CD4-positive, alpha-beta memory T cell (primary cell): ENCODE measurements at places on chromosomes 12 and 14.

GRCh38 chr12:131441060-131441396 lies 269.9 kb upstream of the SFSWAP start:
- no peak for DNase-seq

DNA sequence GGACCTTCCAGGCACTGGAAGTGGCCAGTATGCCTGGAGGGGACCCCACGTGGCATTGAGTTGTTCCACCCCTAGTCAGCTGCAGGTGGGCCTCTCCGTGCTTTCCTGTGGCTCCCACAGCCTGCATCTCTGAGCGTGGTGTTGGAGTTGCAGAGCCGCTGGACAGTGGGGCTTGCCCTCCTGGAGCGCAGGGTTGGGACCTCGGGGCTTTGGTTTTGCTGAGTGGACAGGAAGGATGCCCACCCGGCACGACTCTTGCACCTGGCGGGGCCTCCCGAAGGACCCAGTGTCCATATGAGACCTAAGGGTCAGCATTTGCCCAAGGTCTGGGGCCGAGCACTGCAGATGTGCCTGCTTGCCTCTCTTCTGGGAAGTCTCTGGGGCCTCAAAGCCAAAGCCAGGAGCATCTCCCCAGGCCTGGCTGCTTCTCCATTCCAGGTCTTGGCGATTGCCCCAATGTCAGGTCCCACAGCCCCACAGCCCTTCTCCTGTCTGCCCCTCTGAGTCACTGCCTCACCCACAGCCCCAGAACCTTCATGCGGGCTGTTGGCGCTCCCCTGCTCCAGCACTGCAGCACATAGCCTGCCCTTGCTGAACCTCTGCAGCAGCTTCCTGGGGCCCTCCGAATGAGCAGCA lies 1.5 kb downstream of the PACS2 start:
- DNase-seq, result no peak

DNA sequence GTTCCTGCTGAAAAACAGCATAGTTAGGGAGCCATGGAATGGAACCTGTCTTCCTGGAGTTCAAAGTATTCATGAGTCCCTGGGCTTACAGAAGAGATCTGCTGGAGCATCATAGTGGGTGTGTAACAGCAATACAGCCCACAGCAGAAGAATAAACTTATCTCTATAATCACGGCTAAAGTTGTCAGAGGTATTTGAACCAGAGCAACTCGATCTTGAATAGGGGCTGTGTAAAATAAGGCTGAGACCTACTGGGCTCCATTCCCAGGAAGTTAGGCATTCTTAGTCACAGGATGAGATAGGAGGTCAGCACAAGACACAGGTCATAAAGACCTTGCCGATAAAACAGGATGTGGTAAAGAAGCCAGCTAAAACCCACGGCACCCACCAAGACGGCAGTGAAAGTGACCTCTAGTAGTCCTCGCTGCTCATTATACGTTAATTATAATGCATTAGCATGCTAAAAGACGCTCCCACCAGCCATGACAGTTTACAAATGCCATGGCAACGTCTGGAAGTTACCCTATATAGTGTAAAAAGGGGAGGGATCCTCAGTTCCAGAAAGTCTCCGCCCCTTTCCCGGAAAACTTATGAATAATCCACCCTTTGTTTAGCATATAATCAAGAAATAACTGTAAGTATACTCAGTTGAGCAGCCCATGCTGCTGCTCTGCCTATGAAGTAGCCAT lies 223.4 kb downstream of the PCNX1 start:
- DNase-seq, result no peak

DNA sequence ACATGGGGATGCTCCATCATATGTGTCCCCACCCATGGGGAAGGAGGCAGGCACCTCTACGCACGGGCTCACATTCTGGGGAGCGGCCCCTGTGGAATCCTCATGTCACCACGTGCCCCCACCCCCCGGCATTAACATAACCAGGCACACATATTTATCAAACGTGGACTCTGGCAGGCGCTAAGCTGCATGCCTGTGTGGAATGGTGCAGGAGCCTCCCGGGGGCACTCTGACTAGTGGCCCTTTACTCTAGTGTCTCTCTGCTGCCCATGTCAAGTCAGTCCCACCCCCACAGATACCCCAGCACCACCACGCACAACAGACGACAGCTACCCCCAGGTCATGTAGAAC lies 66.1 kb downstream of the CCDC88C start:
- DNase-seq, result no peak

DNA sequence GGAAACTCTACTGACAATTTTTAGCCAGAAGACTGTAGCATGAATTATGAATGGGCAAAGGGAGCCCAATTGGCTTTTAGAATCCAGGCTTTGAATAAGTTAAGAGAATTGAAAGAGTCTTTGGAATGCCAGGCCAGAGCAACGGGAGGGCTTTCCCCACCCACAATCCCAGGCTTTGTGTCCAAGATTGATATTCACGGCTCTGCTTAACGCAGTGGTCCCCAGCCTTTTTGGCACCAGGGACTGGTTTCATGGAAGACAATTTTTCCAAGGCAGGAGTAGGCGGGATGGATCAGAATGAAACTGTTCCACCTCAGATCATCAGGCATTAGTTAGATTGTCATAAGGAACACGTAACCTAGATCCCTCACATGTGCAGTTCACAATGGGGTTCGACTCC lies 79.6 kb downstream of the EPS8 start:
- no peak for DNase-seq

DNA sequence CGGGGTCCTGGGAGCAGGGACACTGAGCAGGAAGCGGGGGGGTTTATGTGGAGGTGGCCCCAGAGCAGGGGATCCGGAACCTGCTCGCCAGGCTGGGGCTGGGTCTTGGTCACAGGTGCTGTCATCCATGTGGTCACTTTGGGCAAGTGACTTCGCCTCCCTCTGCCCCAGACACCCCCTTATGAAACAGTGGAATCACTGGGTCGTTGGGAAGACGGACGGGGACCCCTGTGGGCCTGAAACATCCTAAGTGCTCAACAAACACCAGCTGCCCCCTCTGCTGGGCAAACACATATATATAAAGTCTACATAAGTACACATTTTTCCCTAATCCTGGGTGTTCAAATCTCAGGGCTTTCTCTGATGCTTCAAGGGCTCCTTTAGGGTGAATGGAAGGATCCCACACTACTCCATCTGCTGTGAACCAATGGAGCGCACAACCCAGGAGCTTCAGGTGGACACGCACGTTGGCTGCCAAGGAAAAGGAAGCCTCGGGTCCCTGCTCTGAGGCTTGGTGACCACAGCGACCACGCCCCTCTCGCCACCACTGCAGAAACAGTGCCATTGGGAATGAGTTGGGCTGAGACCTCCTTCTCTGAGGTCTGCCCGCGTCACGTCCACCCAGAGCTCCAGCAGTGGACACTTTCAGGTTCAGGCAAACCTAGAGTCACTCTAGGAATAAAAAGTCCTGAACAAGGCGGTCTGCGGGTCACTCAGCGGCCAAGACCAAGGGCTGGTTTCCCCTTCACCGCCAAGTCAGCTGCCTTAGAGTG lies 54.6 kb downstream of the CDC42BPB start:
- DNase-seq, result no peak

- no peak for DNase-seq
These were observed 29.0 kb downstream of the PTPRB start for GRCh38 chr12:70608184-70608583.

- DNase-seq, result peak; percentile 55
These were observed 58.1 kb downstream of the PLEKHG3 start for GRCh38 chr14:64762044-64763034.

DNA sequence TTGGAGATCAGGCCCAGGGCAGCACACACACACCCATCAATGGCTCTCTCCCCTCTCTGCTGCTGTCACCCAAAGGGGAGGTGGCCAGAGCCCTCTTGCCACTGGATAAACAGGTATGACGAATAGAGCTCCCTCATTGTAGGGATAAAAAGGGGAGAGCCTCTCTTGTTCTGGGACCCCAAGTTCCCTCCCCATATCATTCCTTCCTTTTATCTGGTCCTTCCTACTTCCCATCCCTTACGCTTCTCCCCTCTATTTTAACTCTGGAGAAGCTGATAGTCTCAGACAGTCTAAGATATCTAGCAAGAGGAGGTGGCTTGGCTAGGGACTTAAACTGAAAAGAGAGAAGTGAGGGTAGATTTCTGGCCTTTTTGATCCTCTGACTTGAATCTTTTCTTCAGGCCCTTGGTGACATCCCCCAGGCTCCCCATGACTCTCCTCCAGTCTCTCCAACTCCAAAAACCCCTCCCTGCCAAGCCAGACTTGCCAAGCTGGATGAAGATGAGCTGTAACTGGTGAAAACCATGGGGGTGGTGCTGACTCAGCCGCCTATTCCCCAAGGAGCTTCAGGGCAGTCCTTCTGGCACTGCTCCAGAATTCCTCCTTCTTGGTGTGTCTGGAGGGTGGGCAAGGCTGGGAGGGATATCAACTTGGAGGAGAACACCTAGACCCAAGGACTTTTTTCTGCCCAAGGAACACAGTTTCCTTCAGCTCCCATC lies 5.3 kb downstream of the ARHGEF25 start:
- DNase-seq, result no peak

DNA sequence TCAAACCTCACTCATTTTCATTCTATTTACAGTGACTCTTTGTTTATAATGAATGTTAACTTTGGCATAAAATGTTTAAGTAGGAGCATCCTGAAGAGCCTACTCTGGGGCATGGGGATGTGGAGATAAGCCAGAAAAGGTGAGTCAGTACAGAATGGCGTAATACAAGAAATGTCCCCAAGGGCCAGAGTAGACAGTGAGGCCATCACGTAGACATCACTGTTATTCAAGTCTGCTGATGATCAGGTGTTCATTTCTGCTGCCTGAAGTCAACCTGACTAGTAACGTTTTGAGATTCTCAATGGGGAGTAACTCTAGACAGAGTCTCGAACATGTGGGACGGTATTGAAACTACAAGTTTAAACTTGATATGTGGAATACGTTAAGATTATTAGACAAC lies 47.6 kb upstream of the PKP2 start:
- no peak for DNase-seq

DNA sequence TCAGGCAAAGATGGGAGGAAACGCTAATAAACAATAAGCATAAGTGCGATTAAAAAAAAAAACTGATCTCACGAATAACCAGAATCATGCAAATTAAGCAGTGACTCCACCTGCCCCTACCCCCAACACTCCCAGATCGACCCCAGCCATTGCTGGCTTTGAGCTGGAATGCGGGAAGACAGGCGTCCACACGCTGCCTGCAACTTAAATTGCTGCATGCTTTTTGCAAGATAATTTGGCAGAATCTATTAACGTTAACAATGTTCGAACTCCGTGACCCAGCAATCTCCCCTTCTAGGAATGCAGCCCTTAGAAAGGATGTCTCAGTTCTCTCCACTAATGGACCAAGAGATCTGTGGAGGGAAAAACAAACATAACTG lies 935 bp upstream of the CKB start:
- no peak for DNase-seq

GRCh38 chr12:27480016-27480415 lies 33.5 kb downstream of the SMCO2 start:
- DNase-seq, result no peak

- no peak for DNase-seq
These were observed 15.4 kb upstream of the MIA2 start for GRCh38 chr14:39218171-39218769.

- DNase-seq, result no peak
These were observed 13.8 kb upstream of the EEA1 start for GRCh38 chr12:92942905-92943304.

DNA sequence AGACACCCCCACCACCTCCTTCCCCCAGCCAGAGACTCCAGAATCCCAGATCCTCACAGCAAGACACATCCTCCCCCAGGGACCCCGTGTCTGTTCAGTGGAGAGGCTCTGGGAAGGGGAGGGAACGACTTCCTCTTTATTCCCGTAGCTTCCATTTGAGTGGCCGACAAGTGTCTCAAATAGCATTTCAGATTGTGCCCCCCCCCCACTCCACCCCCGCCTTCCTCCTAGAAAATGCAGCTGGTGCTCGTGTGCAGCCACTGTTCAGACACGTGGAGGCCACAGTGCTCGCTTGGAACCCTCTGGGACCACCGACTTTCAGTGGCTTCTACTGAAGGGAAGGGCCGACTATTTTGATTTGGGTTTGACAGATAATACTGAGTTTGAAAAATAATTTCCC lies 14.3 kb downstream of the PPP2R5C start:
- no peak for DNase-seq

- DNase-seq, result no peak
These were observed 2.3 kb downstream of the CCND2 start for GRCh38 chr12:4275870-4276301.

DNA sequence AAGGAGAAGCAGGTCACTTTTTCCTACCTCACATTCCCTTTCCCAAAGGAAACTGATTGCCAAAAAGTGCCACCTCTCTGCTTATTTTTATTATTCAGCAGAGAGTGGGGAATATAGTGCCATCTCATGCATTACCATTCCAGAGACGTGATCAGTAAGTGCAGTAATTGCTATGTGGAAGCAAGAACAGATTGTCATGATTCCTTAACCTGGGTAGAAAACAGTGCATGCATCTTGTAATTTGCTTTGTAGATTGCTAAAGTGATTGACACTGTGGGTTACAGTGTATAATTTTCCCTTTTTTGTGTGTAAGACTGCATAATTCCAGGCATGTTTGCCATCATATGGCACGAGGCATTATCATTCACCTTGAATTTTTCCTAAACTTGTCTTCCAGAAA lies 332.5 kb downstream of the DIO2 start:
- DNase-seq, result no peak

DNA sequence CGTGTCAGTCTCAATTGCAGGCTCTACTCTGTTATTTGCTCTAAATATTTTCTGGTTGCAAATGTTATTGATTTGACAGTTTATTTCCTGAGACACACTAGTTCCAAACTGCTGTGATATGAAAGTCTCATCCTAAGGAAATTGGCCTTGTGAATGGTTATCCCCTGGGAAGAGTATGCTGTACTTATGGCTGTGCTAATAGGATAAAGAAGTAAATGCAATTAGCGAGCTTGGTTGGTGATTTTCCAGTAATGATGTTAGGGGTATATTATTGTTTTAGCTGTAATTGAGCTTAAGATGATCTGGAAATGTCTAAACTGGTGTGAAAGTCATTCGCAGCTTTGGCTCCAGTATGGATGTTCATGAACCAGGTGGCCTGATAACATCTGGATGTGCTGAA lies 197.9 kb downstream of the SUDS3 start:
- DNase-seq, result no peak

- no peak for DNase-seq
These were observed 139.9 kb upstream of the G2E3 start for GRCh38 chr14:30419037-30419436.

GRCh38 chr14:84485036-84485435 lies 1044.9 kb upstream of the FLRT2 start:
- DNase-seq, result no peak

DNA sequence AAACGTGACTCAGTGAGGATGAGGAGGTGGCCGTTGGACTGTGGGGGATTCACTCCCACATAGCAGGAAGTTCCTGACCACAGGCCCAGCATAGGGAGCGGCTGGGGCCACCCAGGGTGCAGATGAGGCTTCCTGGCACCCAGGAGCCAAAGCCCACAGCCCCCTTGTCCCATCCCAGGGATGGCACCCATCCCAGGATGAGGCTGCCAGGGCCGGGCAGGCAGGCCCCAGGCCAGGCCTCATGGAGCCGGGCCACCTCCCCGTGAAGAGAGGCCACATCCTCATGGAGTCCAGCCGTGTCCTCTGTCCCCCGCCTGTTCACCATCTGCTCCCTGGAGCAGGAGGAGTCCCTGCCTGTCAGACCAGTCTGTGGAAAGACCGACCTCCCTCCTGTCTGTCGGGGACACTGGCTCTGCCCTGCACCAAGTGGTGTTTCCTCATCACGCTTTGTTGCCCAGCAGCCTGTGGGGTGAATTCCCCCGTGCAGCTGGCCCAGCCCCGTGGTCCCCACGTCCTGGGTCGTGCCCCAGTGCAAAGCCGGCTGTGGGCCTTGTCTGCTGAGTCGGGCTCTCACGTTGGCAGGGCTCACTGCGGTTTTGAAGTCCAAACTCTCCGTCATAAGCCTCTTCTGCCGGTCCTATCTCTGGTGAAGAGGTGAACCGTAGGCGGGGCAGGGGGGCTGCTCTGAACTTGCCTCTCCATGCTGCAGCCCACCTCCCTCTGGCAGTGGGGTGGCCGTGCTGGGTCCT lies 24.5 kb downstream of the MMP17 start:
- DNase-seq, result no peak
